ENCODE measurements at places on chromosomes 1 and 21.

DNA sequence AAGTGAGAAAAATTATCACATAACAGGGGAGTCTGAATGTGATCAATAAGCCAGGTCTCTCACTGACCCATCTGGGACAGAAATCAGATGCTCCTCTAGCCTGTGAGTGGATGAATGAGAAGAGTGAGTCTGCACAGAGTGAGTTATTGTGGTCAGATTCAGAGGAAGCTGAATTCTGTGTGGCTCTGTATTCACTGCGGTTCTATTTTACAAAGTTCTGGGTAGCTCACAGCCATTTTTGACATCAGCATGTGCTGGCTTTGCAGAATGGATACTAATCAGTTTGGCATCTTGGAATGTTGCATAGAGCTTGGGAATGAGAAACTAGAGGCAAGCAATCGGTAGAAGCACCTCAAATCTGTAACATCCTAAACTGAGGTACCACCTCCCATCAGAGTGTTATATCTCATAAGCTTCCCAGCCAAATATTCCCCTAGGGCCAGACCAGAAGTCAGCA is 3.8 kb downstream of the COLGALT2 start:
- no peak for DNase-seq

- DNase-seq, result no peak
Observed at GRCh38 chr1:227728059-227728891, 6.8 kb downstream of the JMJD4 start.

GRCh38 chr21:17536381-17536780 is 23.5 kb downstream of the CXADR start:
- no peak for DNase-seq

- no peak for DNase-seq
Observed at GRCh38 chr1:233719655-233720341, 105.9 kb downstream of the KCNK1 start.

DNA sequence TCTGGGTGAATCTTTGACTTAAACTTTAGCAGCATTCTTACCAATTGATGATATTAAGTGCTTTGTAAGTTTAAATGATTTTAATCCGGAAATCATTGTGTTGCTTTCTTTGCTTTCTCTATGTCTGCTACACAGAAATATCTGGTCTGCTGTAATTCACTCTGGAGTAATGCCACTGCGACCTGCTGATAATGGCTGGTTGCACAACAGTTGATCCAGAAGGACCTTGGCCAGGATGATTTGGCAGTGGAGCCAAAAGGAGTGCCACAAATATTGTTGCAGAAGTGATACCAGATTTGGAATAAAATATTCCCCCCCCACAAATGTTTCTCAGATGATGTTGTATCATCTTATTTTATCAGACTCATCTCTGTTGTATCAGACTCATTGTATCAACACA is 2063.9 kb downstream of the MRPL39 start:
- no peak for DNase-seq

Data from non-pigmented ciliary epithelial cell (primary cell).